Thoracic aorta (tissue), 2 donors: ENCODE measurements at places on chromosomes 5 and 9.
A peak's percentile ranks its signal among the peaks of the same experiment; 100 is the strongest.

DNA sequence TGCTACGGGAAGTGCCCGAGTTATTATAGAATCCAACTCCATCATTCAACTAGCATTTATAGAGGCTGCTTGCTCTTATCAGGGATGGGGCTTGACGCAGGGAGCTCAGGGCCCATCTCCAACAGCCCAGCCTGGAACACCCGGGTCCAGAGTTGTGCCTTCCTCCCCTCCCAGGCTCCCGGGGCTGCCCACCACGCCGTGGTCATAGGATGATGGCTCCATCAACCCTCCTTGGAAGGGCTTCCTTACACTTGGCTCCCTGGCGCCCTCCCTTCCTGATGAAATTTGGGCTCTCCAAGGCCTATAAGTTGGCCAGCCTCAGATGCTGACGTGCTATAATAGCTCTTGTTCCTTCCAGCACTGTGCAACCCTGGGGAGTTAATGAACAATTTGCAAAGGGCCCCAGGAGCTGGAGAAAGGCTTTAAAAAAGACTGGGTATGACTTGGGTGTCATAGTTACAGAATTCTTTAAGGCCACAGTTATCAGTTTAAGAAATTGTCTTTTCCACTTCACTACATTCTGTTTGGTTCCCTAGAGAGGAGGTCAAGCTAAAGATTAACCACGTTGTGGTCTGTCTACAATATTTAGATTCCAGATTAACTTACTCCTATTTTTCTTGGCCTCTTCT, 42.5 kb upstream of the GADD45G start:
- H3K27me3 ChIP-seq = no peaks in the 10 kb centered on the region
- no peak overlapping the region for H3K4me3 ChIP-seq
- no peaks in the 10 kb centered on the region for H3K36me3 ChIP-seq
- DNase-seq = no peak

DNA sequence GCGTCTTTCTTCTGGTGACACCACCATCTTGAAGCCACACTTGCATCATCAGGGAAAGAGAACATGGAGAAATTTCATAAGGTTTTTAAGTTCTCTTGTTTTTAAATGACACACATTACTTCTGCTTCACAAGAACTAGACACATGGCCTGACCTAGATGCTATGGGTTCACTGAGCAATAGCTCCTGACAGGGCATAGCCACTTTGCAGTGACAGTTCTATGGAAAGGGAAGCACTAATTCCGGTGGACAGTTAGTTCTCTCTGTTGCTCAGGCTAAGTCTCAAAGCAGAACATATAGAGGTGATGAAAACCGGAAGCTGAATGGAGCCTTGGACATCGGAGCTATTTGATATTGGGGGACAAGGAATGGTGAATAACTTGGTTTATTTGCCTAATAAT, 940.1 kb upstream of the WWC1 start:
- no peak overlapping the region for H3K4me3 ChIP-seq
- no peaks in the 10 kb centered on the region for H3K36me3 ChIP-seq
- no peaks in the 10 kb centered on the region for H3K27me3 ChIP-seq

DNA sequence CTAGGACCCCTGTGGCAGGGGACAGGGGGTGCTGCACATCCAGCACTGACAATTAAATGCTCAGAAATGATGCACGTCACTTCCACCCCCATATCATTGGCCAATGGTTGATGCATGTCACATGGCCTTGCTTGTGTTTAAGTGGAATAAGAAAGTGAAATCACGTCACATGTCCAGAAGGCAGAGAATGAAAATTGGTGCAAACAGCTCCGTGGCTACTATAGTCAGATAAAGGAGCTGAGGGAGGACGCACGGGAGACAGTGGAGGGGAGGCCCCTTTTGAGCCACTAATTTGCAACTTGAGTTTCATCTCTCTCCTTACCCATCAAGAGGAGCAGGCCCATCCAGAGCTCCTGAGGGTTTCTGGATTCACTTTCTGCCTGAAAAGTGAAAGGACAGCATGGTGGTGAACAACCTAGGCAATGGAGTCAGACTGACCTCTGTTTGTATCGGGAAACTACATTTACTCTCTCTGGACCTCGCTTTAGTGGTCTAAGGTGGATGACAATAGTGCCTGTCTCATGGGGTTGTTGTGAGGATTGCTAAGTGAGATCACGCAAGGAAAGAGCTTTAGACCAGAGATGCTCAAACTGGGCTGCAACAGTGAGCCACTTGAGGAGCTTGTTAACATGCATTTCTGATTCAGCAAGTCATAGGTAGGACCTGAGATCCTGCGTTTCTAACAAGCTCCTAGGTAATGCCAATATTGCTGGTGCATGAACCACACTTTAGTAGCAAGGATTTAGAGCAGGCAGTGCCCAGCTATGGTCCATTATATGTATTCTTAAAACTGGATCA, 133.9 kb upstream of the ADRA1B start:
- H3K4me1 ChIP-seq = peaks cover 35% of the 10 kb centered on the region
- peak overlapping the region; percentile 92 for H3K27ac ChIP-seq
- no peak overlapping the region for H3K4me3 ChIP-seq

DNA sequence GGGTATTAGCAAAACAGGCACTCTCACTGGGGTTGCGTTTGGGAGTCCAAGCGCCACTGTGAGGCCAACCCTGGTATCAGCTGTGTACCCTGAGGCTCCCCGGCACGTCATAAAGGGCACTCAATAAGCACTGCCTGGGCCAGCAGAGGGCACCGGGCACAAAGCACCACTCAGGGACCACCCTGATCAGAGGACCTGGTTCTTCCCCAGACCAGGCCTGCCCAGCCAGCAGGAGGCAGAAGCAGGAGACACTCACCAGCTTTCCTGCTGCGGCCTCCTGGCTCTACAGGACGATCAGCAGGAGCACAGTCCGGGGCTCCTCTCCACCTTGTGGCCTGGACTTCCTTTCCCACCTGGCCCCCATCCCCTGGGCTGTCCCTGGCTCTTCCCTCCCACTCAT, 12.6 kb downstream of the MGAT1 start:
- peaks cover 33% of the 10 kb centered on the region for H3K4me1 ChIP-seq
- H3K27ac ChIP-seq = no peak overlapping the region
- peaks cover 49% of the 10 kb centered on the region for H3K36me3 ChIP-seq
- no peaks in the 10 kb centered on the region for H3K27me3 ChIP-seq
- no peak for DNase-seq

GRCh38 chr9:93041108-93041802, 17.2 kb upstream of the SUSD3 start:
- H3K4me1 ChIP-seq = no peaks in the 10 kb centered on the region
- no peak overlapping the region for H3K27ac ChIP-seq
- H3K36me3 ChIP-seq = no peaks in the 10 kb centered on the region
- H3K27me3 ChIP-seq = no peaks in the 10 kb centered on the region
- H3K4me3 ChIP-seq = no peak overlapping the region

GRCh38 chr5:180080486-180081280, 9.1 kb upstream of the RNF130 start:
- no peak overlapping the region for H3K27ac ChIP-seq
- DNase-seq = no peak
- H3K27me3 ChIP-seq = no peaks in the 10 kb centered on the region
- H3K4me3 ChIP-seq = no peak overlapping the region

DNA sequence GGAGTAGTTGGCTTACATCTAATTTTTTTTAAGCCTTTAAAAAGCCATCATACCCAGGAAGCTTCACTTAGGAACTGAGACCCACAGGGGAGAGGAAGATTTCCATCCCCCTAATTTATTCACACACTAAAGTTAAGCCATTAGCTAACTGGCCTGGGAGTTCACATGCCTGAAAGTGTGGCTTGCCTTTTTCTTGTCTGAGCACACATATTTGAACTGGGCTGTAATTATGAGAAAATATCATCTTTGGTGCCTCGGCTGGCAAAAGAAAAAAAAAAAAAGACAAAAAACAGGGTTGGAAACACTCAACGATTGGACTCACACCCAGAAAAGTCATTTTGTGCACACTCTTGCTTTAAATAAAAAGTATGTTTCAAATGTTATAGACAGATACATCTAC, 847.3 kb downstream of the MAT2B start:
- no peaks in the 10 kb centered on the region for H3K4me1 ChIP-seq
- no peak for DNase-seq
- H3K27me3 ChIP-seq = no peaks in the 10 kb centered on the region
- H3K4me3 ChIP-seq = no peak overlapping the region
- H3K36me3 ChIP-seq = no peaks in the 10 kb centered on the region

DNA sequence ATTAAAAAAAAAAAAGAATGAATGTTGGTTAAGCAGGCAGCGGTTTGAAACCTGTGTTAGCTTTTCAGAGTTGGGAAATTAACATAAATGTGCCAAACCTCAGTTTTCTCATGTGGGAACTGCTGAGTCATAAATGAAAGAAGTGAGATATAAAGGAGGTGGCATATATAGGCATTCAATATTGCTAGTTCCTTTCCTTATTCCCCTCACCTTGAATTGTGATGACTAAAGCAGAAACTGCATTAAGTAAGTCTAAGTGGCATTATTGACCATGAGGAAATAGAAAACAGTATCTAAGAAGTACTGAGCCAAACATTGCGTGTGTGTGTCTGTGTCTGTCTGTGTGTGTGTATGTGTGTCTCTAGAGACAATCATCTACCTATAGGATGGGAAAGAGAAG, 691.2 kb downstream of the TLR4 start:
- H3K4me1 ChIP-seq = no peaks in the 10 kb centered on the region
- H3K27me3 ChIP-seq = no peaks in the 10 kb centered on the region
- H3K4me3 ChIP-seq = no peak overlapping the region
- H3K27ac ChIP-seq = no peak overlapping the region
- no peak for DNase-seq
- H3K36me3 ChIP-seq = no peaks in the 10 kb centered on the region

- H3K27me3 ChIP-seq = no peaks in the 10 kb centered on the region
- no peak overlapping the region for H3K4me3 ChIP-seq
These were observed 80.9 kb upstream of the PLPP6 start for GRCh38 chr9:4581035-4581760.

GRCh38 chr5:112630246-112631009, 107.3 kb upstream of the APC start:
- no peak for DNase-seq
- no peak overlapping the region for H3K4me3 ChIP-seq
- no peaks in the 10 kb centered on the region for H3K27me3 ChIP-seq
- H3K36me3 ChIP-seq = no peaks in the 10 kb centered on the region
- no peak overlapping the region for H3K27ac ChIP-seq
- H3K4me1 ChIP-seq = no peaks in the 10 kb centered on the region

- H3K36me3 ChIP-seq = no peaks in the 10 kb centered on the region
- no peak overlapping the region for H3K27ac ChIP-seq
- no peaks in the 10 kb centered on the region for H3K27me3 ChIP-seq
- DNase-seq = no peak
- no peaks in the 10 kb centered on the region for H3K4me1 ChIP-seq
- H3K4me3 ChIP-seq = no peak overlapping the region
These were observed 70.8 kb upstream of the CHD1 start for GRCh38 chr5:98999631-99000030.

DNA sequence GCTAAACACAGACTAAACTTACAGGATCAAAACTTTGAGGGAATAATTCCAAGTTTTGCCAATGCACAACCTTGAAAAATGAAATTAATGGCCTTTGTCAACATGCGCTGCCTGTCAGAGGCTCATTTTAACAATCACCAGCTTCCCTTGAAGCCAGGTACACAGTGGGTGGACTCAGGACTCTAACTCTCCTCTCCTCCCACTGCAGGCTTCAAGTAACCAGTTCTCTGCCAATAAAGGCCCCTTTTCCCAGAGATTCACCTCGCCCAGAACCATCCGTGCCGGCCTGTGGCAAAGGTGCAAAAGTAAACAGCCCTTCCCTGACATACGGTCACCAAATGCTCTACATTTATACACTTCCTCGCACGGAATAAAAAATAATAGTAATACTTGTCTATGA, 18.4 kb upstream of the FBP2 start:
- no peaks in the 10 kb centered on the region for H3K27me3 ChIP-seq
- no peak overlapping the region for H3K4me3 ChIP-seq
- H3K27ac ChIP-seq = no peak overlapping the region
- H3K36me3 ChIP-seq = no peaks in the 10 kb centered on the region
- DNase-seq = no peak
- H3K4me1 ChIP-seq = no peaks in the 10 kb centered on the region

DNA sequence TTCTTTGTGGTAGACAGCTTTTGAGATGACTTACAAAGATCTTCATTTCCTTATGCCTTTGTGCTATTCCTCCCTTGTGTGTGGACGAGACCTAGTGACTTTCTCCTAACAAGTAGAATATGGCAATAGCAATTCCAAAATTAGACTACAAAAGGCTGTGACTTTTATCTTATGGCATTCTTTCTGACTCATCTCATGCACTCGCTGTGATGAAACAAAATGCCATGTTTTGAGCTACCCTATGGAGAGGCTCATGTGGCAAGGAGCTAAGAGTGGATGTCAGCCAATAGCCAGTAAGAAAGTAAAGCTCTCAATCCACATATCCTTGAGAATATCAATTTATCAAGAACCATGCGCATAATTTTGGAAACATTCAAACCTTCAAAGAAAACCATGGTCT, 380.5 kb upstream of the SMC2 start:
- H3K4me1 ChIP-seq = no peaks in the 10 kb centered on the region
- DNase-seq = no peak
- H3K27me3 ChIP-seq = no peaks in the 10 kb centered on the region
- H3K27ac ChIP-seq = no peak overlapping the region

DNA sequence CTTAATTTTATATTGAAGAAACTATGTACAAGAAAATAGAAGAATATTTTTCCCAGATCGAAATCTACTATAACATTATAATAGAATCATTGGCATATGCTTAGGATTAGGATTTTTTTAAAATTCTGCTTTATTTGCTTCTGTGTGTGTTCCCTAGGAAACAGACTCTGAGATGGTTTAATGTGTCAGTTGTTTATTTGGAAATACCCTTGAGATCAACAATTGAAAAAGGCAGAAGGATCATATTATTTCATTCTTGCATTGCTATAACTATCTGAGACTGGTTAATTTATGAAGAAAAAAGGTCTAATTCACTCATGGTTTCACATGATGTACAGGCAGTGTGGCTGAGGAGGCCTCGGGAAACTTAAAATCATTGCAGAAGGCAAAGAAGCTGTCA, 622.6 kb downstream of the PRR16 start:
- no peaks in the 10 kb centered on the region for H3K4me1 ChIP-seq
- no peaks in the 10 kb centered on the region for H3K36me3 ChIP-seq
- H3K27ac ChIP-seq = no peak overlapping the region
- H3K4me3 ChIP-seq = no peak overlapping the region
- DNase-seq = no peak
- no peaks in the 10 kb centered on the region for H3K27me3 ChIP-seq

DNA sequence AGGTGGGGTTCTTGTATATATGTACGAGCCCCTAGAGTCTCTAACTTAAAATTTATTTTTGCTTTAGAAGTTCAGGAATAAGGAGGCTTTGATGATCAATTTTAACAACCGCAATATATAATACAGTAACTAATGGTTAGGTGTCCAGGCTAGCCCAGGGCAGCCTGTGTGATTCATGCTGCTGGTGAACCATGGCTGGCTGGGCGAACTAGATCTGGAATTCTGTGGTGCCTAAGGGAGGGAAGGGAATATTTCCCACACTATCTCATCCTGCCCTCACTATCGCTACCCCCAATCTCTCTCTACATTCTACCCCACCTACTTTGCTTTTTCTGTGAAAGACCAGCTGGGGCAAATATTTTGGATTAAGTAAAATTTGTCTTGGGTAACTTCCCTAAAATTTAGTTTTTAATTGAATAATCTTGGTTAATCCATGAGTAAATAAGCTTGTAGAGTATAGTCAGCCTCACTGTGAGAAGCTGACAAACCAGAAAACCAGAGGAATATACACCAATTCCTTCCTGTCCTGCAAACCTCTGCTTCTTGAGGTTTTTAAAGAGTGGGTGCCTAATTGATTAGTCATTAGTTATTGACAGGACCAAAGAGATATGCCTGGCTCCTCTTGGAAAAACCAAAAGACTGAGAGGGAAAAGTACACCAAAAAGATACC, 115.1 kb upstream of the CCDC152 start:
- no peak overlapping the region for H3K27ac ChIP-seq
- no peak overlapping the region for H3K4me3 ChIP-seq
- no peaks in the 10 kb centered on the region for H3K4me1 ChIP-seq
